ENCODE measurements at places on chromosomes 5 and 9.

GRCh38 chr5:135391869-135392255 is 7.2 kb downstream of the MACROH2A1 start:
- DNase-seq, result no peak

DNA sequence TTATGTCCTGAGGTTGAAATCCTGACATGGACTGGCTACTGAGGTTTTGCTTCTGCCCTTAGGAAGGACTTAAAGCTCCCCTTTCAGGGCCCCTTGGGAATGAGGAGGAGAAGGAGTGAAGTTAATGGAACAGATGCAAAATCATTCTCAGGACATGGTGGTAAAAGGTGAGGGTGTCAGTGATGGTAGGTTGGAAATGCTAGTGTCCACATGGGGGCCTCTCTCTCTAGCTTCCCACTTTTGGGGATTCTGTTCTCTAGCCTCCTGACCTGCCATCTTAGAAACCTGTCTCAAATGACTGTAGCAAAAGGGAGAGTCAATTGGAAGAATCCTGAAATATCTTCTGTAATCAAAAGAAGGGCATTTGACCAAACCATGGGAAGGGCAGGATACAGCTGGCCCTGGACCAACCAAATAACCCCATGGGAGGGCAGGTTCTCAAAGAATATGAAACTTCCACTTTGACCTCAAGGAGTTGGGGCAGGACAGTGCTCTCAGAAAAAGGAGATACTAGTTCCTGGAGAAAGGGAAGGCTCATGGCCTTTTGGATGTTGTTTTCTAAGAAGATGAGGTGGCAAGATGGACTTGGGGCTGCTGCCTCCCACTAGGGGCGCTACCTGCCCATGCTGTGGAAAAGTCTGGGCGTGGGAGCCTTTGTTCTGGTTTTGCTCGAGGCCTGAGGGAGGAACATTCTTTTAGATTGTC is 21.2 kb upstream of the MLANA start:
- DNase-seq, result no peak

DNA sequence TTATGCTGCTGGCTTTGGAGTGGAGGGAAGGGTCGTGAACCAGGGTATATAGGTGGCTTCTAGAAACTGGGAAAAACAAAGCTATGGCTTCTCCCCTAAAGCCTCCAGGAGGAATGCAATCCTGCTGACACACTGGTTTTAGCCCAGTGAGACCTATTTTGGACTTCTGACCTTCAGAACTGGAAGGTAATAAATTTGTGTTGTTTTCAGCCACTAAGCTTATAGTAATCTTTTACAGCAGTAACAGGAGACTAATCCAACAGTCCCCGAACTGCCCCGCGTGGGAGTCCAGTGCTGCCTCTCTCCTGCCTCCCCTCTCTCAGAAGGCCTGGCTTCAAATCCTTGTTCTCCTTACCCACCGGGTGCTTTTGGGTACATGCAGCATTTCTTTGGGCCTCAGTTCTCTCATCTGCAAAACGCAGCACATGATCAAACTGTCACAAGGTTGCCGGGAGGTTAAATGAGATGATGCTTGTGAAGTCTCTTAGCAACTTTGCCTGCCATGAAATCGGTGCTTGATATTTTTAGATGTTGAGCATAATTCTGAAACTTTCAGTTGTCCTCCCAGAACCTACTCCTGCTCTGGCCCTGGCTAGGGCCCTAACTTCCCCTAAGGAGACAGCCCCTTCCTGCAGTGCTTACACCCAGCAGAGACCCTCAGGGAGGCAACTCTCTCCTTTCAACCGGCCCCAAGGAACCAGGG is 127.3 kb upstream of the BOD1 start:
- DNase-seq, result peak; percentile 79

GRCh38 chr5:56616454-56617160 is 198.7 kb upstream of the MAP3K1 start:
- no peak for DNase-seq

GRCh38 chr5:9761706-9762105 is 131.6 kb upstream of the TAS2R1 start:
- no peak for DNase-seq

GRCh38 chr5:36635721-36636390 is 29.4 kb downstream of the SLC1A3 start:
- no peak for DNase-seq

- DNase-seq, result no peak
These were observed 84.1 kb downstream of the PHF2 start for GRCh38 chr9:93660352-93661046.

- DNase-seq, result peak; percentile 26
These were observed 9.9 kb downstream of the PAPPA start for GRCh38 chr9:116163293-116164055.

DNA sequence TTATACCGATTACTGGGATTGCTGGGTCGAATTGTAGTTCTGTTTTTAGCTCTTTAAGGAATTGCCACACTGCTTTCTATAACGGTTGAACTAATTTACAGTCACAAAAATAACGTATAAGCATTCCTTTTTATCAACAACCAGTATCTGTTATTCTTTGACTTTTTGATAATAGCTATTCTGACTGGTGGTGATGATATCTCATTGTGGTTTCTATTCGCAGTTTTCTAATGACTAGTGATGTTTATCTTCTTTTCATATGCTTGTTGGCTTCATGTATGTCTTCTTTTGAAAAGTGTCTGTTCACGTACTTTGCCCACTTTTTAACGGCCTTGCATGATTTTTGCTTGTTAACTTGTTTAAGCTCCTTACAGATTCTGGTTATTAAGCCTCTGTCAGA is 74.4 kb downstream of the FAM174A start:
- DNase-seq, result no peak

DNA sequence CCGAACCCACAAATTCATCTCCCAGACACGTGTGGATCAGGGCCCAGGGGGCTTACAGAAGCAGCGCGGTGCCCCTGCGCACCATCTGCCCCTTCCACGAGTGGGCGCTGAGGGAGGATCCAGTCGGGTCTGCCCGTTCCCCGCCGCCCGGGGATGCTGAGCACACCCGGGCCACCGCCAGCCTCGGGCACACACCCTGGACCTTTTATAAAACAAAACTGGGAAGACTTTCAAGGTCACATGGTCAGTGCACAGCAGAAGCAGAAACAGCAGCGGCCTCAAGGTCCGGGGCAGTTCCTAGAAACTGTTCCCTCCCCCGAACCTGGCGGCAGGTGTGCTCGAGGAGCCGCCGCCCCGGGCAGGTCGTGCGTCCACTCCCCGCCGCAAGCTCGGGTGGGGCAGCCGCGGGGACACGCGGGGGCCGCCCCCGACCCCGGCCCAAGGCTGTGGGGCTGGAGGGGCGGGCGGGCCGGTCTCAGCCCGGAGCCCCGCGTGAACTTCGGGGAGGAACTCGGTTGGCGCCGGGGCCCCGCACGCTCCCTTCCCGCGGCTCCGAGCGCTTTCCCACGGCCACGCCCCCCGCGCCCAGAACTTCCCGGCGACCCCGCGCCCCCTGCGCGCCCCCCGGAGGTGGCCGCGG is 633 bp upstream of the PPP1R26 start:
- peak; percentile 72 for DNase-seq
